ENCODE measurements at places on chromosomes 3 and 15. TPM values are rescaled to one million over a fixed set of nuclear protein-coding genes. Genes with fewer than 3 reads are reported as not detected.

DNA sequence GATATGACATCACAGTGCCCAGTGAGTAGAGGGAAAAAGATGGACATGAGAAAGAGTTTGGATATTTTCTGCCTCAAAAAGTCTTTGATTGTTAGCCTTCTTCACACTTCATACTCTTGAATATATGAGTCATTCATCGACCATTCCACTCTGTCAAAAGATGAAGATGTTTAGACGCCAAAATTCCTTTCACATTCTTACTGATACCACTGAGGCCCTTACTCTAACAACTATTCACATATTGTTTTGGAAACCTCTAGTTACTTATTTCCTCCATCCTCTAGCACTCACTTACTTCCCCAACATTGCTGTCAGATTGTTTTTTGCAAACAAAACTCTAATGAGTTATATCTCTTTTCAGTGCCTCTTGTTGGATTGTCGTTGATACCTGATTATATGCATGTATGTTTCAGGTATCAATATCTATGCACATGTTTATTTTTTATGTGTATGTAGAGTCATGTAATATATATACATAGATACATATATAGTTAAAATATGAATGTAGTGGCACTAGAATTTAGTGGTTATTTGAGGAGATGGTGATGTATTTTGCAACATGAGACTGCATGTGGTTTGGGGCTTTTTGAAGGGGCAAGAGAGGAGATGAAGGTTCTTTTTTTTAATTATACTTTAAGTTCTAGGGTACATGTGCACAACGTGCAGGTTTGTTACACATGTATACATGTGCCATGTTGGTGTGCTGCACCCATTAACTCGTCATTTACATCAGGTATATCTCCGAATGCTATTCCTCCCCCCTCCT, 40.0 kb upstream of the OR5H6 start:
- no peak for DNase-seq

- no peak for DNase-seq
Measured at GRCh38 chr15:76313731-76314130, 2.5 kb upstream of the ETFA start.

GRCh38 chr3:12097971-12098370, 60.7 kb downstream of the TIMP4 start:
- no peak for DNase-seq

- DNase-seq = no peak
Measured at GRCh38 chr15:82737975-82738374, 28.3 kb upstream of the AP3B2 start.

DNA sequence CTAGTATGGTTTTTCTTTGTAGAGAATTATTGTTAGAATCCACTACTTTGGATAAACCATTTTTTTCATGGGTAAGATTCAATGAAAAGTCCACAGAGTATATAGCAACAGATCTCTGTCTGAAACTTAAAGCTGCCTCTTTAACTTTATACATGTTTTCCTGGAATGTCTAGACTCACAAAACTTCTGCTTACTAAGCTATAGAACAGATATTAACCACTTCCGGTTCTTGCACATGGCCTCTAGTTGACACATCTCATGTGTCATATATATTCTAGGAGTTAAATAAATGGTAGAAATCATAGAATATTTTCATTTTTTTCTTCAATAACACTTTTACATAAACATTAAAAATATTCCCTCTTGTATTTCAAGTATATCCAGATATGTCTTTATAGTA, 1693.9 kb downstream of the SI start:
- DNase-seq = no peak

DNA sequence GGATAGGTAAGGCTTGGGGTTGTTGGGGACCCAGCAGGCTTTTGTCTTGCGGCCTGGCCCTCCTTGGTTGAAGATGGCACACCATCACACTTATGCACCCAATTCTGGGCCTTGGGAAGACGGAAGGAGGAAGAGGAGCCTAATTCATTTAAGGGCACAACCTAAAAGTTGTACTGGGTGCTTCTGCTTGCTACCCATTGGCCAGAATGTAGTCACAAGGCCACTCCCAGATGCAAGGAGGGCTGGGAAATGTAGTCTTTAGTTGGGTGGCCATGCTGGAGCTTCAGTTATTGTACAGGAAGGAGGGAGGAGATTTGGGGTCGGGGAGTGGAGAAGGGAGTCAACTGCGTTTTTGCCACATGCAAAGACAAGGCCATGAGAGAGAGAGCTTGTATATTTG, 109.2 kb downstream of the TMEM266 start:
- DNase-seq = no peak

DNA sequence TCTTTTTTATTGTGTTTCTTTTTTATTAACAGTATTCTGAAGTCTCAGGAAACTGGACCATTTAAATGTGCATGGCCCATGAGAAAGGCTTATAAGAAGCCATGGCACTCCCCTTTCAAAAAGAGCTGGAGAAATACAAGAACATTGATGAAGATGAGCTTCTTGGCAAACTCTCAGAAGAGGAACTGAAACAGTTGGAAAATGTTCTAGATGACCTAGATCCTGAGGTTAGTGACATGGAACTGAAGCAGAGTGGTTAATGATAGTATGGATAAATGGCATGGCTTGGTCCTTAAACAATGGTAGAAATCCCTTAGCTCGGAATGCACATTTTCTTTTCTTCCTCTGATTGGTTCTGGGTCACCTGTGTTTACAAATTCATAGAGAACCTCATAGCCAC, 14.9 kb downstream of the TMOD2 start:
- DNase-seq = no peak

- DNase-seq = no peak
Measured at GRCh38 chr3:148598619-148599018, 99.1 kb upstream of the AGTR1 start.

- DNase-seq = no peak
Measured at GRCh38 chr3:100454677-100455076, 37.7 kb upstream of the TMEM45A start.

DNA sequence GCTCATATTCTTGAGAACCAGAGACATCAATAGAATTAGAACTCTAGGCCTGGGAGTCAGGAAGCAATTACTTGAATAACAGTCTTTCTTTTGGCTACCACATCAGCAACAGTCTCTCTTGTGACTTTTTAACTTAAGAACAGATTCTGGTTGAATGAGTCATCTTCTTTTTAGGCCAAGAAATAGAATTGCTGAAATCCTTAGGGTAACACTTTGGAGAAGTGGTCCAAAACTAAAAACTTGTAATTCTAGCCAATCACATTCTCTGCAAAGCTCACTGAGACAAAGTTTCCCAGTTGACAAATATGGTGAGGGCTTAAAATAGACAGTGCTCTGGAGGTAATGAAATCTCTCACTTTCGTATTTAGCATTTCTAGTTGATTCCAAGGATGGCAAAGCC, 238.0 kb downstream of the SHOX2 start:
- no peak for DNase-seq

DNA sequence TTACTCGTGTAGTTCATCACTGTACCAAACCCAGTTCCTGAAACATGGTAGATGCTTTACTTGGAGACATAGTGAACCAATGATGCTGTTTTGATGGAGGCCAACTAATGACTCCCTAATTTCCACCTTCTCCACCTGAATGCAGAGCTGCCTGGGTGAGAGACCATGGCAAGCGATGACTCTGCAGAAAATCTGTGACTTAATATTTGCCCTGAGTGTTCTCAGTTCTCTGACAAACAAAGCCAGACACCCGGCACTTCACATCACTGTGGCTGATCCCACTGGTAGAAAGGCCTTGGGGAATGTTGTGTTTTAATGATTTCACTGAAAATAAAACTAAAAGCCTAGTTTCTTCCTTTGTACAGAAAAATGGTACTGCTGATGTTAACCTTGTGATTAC, 39.5 kb upstream of the UBE3A start:
- DNase-seq = no peak

DNA sequence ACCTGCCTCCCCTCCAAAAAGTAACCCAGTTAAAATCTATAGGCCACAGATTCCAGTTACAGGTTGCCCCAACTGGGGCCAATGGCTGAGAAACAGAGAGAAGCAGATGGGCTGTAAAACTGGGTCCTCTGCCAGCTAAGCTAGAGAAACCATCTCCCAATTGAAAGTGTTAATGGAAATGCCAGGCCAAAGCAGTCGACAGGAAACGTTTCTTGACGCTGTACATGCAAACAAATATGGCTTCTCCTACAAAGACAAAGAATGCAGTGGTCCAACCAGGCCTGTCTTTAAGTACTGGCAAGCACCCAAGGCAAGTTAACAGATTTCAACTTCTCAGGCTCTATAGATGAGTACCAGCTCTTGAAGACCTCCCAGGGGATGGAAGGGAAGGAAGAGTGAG, 71.3 kb downstream of the MAGI1 start:
- no peak for DNase-seq

- no peak for DNase-seq
Measured at GRCh38 chr15:41928637-41929620, 35.1 kb upstream of the SPTBN5 start.

DNA sequence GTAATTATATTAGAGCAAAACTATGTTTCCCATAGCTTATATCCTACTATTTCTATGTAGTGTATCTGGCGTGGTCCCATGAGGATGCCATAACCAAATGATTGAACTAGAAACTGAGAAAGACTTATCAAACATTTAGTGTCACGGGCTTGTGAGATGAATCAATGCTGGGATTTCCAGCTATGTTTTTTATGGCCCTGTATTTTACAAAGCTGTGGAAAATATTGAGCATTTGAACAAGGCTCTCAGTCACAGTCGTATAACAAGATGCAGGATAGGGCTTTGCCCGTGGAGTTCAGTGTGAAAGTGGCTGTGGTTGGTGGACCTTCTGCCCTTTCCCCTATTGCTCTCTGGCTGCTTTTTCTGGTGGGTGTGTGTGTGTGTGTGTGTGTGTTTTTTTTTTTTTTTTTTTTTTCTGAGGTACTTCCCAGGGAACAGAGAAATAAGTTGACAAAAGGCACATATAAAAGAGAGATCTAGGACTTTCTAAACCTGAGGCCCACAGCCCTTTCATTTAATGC, 60.7 kb downstream of the CACNA1D start:
- no peak for DNase-seq

BFSP2 gene
- not detected for total RNA-seq

PPARG gene
- total RNA-seq = 13.3 TPM

GABRA5 gene
- total RNA-seq = 0.11 TPM

PLSCR2 gene
- 0.31 TPM for total RNA-seq

PLA1A gene
- not detected for total RNA-seq

RSRC1 gene
- 35.0 TPM for total RNA-seq

GASK1A gene
- total RNA-seq = 0.75 TPM

Measured in mesothelial cell of epicardium (in vitro differentiated cells).